ENCODE measurements at places on chromosomes 2 and 18.

DNA sequence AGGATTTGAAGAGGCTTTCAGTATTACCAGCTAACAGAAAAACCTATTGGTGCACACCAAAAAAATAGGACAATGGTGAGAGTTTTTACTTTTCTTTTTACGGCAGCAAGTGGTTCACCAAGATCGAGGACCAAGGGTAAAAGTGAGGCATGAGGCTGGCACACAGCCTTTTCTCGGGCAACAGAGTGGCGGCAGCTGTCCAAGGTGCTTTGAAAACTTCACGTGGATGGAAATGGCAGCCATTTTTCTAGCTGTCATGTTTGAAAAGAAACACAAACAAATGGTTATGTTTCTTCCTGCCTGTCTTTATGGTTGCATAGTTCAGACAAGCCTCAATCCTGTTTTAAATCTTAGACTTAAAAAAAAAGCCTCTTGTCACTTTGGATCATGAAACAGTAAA, 812.5 kb upstream of the CHAC2 start:
- no peak for DNase-seq

DNA sequence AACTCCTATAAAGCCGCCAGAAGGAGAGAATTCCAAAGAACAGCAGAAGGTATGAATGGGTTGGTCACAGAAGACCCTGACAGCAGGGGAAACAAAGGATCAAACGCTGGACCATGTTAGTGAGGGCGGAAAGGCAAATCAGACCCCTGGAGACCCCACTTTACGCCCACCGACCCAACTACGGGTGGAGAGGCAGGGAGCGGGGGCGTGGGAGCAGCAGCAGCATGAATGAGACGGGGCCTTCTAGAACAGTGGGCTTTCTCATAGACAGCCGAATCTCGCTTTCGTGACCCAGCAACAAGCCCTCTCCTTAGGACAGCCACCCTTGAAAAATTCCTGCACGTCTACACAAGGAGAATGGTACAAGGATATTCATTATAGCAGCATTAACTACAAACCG, 191.0 kb downstream of the HDAC4 start:
- no peak for DNase-seq

DNA sequence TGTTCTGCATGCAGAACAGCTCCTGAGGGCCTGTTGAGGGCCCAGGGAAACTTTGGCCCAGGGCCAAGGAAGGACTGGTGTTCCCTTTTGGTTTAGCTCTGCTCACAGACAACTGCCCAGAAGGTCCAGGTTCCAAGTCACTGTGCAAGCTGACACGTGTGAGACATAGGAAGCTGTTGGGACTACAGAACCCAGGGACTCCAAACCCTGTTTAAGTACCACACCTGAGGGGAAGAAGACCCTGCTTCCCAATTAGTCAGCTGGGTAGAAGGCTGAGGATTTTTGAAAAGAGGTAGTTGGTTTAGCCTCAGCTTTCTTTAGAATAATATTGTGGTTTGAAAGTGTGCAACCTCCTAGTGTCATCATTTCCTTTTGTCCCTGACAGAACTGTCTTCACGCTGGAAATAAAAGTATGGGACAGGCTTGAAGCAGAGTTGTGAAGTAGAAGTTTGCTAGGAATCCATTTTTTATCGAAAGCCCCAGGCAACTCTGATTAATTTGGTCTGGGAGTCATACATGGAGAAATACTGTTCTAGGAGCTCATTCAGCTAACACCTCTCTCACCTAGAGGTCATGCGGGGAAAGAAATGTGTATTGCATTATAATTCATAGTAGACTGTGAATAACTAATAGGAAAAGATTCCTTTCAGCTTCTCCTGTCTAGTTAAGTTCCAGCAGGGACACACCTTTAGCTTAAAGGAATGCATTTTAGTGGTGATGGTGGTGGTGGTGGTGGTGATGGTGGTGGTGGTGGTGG, 19.9 kb upstream of the IL1RL1 start:
- no peak for DNase-seq

GRCh38 chr2:170362871-170363631, 185.1 kb downstream of the MYO3B start:
- DNase-seq: no peak

DNA sequence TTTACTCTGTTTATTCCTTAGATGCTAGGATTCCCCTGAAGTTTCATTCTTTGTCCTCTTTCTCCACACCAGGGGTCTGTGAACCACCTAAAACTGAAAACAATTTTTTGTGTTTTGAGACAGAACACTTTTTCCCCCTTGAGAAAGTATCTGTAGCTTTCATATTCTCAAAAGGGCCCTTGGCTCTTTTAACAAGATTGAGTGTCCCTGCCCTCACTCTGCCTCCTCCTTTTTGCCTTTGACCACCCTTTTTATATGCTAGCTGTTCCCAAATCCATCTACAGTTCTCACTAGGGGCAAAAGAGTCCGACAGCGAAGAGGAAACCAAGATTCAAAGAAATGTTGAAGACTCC, 883 bp upstream of the EHBP1 start:
- DNase-seq: no peak

- DNase-seq: no peak
Observed at GRCh38 chr18:10726198-10727068, 200.6 kb downstream of the NAPG start.

GRCh38 chr2:124027182-124027581, 2.1 kb downstream of the CNTNAP5 start:
- DNase-seq: no peak

- no peak for DNase-seq
Observed at GRCh38 chr2:163943403-163944346, 207.9 kb upstream of the FIGN start.

- peak; percentile 47 for DNase-seq
Observed at GRCh38 chr18:46073474-46074331, 1.6 kb upstream of the PSTPIP2 start.

GRCh38 chr2:25361261-25362048, 19.7 kb upstream of the DNMT3A start:
- no peak for DNase-seq

- DNase-seq: peak; percentile 70
Observed at GRCh38 chr2:183070942-183071844, 7.4 kb upstream of the DUSP19 start.

DNA sequence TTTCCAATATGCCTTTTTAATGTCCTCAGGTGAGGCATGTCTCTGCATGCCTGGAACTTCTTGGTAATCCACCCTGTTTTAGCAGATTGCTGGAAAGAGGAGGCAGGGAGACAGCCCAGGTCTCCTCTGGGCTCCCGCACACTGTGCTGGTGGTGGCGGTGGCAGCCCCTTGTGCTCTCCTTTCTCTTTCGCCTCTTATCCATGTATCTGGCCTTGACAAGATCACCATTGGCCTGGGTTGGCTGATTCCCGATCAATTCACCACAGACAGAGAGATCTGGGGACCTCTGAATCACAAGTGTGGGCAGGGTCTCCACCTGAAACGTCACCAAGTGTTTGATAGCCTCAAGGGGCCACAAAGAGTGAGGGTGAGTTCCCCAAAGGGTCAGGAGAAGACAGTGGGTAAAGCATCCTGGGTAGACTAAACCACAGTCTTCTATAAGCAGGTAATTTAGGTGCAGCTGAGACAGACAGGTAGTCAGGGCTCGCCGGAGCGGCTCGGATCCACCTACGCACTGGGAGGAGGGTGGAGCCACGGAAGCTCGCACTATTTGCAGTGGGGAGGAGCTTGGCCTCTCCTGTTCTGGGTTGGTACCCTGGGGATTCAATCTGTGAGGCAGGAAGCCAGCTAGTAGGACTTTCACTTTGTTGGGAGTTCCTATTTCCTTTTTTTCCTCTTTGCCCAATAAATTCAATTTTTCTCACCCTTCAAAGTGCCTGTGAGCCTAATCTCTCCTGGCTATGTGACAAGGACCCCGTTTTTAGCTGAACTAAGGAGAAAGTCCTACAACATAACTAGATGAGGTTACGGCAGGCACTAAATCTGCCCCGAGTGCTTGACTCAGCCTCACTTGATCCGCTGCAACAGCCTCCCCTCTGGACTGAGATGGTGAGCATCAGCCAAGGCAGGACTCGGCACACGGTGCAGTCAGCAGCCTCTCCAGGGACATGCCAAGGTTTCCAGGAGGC, 57.6 kb downstream of the SLC4A3 start:
- peak; percentile 70 for DNase-seq

All from iPS DF 6.9 (cell line).